ENCODE measurements at places on chromosomes 12 and 14.

DNA sequence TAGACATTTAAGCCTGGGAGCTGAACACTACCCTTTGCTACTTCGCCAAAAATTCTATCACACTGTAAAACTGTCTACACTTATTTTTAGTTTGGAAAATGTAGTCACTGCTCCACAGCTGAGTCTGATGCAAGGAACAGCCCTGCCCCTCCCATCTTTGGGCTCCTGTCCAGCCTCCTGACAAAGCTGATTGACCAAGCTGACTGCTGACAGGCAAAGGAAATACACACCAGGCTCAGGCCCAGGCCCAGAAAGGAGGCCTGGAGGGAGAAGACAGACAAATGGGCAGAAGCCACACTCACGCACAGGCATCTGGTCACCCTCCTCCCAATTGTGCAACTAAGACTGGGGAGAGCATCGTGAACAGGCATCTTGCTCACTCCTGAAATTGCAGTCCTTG lies 55.3 kb downstream of the ISCA2 start:
- no peak for DNase-seq

DNA sequence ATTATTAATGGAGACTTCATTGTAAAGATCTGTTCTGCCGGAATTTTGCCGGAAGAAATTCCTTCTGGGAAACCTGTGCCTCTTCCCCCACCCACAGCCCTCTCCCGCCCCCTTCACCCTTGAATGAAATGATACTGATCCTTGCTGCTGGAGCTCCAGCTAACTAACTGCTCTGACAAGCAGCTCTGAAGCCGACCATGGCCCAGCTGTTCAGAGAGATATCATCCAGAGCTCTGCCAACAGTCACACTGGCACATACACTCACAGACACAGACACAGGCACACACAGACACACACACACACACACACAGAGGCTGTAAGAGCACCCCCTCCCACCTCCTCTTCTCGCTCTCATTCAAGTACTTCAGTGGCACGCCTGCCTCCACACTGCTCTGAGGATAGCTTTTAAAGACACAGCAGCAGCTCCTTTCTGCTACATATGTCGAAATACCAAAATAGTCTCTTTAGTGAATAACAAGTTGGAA lies 88.6 kb downstream of the R3HDM2 start:
- DNase-seq, result no peak

- no peak for DNase-seq
Observed at GRCh38 chr14:88232771-88233170, 90.3 kb downstream of the KCNK10 start.

DNA sequence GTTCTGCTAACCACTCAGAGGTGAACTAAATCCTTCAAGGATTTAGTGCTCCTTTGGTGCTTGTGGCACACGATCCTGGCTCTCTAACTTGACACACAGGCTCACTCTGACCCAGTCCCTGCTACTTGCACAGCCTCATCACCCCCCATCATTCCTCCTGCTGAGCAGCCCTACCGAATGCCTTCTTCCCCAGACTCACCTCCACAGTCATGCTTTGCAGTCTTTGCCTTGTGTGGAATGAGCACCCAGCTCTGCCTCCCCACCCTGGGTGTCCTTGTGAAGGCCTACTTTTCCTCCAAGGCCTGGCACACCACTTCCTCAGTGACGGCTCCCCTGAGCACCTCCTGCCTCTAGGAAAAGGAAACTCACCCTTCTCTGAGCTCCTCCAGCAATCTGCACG lies 7.9 kb upstream of the TINF2 start:
- no peak for DNase-seq

- no peak for DNase-seq
Observed at GRCh38 chr12:50104417-50105366, 884 bp downstream of the GPD1 start.

DNA sequence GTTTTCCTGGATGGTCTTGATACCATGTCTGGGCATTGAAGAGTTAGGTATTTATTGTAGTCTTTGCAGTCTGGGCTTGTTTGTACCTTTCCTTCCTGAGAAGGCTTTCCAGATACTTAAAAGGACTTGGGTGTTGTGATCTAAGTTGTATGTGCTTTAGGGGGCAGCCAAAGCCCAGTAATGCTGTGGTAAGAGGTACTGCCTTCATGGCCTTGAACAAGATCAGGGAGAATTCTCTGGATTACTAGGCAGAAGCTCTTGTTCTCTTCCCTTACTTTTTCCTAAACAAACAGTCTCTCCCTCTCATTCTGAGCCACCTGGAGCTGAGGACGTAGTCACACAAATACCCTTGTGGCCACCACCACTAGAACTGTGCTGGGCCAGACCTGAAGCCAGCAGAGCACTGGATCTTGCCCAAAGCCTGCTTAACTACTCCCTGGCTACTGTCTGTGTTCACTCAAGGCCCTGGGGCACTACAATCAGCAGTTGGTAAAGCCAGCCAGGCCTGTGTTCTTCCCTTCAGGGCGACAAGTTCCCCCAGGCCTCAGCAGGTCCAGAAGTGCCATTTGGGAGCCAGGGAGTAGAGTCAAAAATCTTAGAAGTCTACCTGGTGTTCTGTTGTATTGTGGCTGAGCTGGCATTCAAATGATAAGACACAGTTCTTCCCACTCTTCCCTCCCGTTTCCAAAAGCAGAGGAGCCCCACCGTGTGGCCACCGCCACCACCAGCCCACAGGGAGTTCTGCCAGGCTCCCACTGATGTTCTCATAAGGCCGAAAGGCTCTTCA lies 11.4 kb downstream of the PRORP start:
- DNase-seq, result no peak

DNA sequence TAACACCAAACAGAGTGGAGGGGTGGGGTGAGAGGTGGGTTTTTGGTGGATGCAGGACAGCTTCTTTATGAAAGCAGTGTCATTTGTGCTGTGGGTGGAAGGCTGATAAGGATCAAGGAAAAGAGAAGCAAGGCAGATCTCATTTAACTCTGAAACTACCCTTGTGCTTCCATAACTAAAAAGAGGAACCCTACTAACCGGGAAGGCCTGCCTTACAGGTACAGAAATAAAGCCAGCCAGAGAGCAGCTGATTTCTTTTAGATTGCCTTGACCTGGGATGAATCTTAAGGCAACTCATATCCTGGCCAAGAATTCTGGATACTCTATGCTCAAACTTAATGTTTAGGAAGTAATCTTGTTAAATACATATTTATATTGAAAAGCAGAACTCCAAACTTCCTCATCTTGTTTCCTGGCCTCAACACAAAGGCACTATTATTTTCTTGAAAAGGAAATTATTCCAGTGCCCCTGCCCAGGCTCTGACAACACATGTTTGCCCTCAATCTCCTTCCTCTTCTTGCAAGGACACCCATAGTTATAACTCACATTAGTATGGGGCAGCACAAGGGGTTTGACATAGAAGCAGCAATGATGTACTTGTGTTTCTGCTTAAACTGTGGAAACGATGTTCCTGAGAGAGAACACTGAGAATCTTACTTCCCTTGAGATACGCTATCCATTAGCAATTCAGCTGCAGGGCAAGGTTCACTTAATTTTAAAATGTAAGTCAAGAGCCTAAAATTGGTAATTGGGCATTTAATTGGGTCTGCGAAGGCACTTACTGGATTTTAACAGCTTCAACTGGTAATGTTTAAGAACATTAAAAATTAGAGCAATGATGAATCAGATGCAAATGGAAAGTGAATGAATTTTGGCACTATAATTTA lies 173.7 kb downstream of the STXBP6 start:
- no peak for DNase-seq

DNA sequence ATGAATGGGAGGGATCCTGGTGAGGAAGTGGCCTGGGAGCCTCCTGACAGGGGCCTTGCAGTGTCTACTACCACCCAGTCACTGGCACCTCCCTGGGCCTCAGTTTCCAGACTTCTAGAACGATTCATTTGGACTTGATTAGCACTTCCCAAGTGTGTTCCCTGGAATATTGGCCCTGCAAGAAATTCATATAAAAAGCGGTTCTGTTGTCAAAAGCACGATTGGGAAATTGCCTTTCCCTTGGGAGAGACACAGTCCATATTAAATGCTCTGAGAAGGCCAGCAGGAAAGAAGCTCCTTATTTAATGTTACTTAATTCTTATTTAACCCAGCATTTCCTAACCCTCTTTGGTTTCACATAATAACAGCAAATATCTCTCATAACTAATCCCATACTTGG lies 61.9 kb downstream of the DRAM1 start:
- no peak for DNase-seq

DNA sequence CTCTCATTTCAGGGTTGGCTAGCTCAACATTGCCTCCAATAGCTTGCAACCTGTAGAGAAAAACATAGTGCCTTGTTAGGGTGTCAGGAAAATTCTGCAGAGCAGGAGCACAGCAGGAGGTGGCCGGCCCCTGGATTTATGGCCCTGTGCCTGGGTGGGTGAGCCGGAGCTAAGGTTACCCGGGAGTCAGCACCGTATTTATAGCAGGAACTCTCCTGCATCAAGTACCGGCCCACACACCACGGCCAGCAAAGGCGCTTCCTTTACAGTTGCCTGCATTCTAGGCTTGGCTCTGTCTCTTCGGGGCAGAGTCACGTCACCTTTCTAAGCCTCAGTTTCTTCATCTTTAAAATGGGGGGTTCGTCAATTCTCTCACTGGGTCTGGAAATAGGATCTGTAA lies 52.8 kb upstream of the EML1 start:
- no peak for DNase-seq

- DNase-seq, result no peak
Observed at GRCh38 chr12:80698847-80699542, 8.4 kb upstream of the MYF6 start.

- peak; percentile 92 for DNase-seq
Observed at GRCh38 chr12:6914246-6914946, at the start of gene ENO2. ENO2 (plus strand) TSS chr12:6914580; CDS start chr12:6915833, 1,253 bp downstream.
